ENCODE measurements at places on chromosomes 6 and 20. TPM values are rescaled to one million over a fixed set of nuclear protein-coding genes. Genes with fewer than 3 reads are reported as not detected.

The CRISP3 gene
- not detected for total RNA-seq

The SNAI1 gene
- 1.8 TPM for total RNA-seq

The TBC1D20 gene
- total RNA-seq = 64.8 TPM

The CHRNA4 gene
- not detected for total RNA-seq

The GPLD1 gene
- total RNA-seq = 0.72 TPM

The CLPSL2 gene
- total RNA-seq = not detected

The MOCS1 gene
- total RNA-seq = 25.3 TPM

The EPB41L1 gene
- total RNA-seq = 26.8 TPM

The PLEKHG1 gene
- total RNA-seq = 0.88 TPM

The ELOVL2 gene
- 0.29 TPM for total RNA-seq

The CAPN11 gene
- not detected for total RNA-seq

The NCOA7 gene
- total RNA-seq = 34.0 TPM

The ASF1A gene
- 16.2 TPM for total RNA-seq

The TFAP2B gene
- total RNA-seq = not detected

The LST1 gene
- total RNA-seq = not detected

The ZNF318 gene
- total RNA-seq = 12.3 TPM

The HNF4A gene
- total RNA-seq = not detected

The DYNLT2 gene
- total RNA-seq = 1.8 TPM

The CYP24A1 gene
- total RNA-seq = not detected

The HLA-DQA1 gene
- 0.29 TPM for total RNA-seq

The MYH7B gene
- 0.36 TPM for total RNA-seq

The TNNC2 gene
- 0.29 TPM for total RNA-seq

The PKIB gene
- 3.5 TPM for total RNA-seq

The FAXC gene
- total RNA-seq = 1.1 TPM

The OOEP gene
- total RNA-seq = 0.36 TPM

The CTCFL gene
- not detected for total RNA-seq

The MLN gene
- not detected for total RNA-seq

The CCN6 gene
- total RNA-seq = 6.8 TPM

The PRR18 gene
- 0.29 TPM for total RNA-seq

The GABRR1 gene
- not detected for total RNA-seq

Measured in osteoblast (primary cell).